T-helper 17 cell (primary cell): ENCODE measurements at places on chromosomes 13 and 19.

GRCh38 chr19:2270423-2271233, 11.3 kb downstream of the PEAK3 start:
- DNase-seq, result peak; percentile 53

DNA sequence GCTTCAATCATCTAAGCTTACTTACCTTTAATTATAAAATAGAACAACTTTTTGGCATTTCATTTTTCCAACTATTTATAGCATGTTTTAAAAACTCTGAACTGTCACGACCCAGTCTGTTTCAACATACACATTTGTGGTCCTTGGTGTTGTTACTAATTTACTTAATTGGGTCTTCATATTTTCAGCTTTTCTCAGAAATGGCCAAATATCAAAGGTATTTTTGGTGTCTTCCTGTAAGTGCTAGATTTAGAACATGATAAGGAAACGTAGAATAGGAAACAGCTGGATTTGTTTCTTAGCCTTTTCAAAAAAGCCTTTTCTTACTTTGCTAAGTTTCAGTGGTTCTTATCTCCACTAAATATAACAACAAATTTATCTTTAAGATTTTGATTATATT, 11.4 kb downstream of the LPAR6 start:
- DNase-seq, result no peak

GRCh38 chr13:49146950-49147355, 73.2 kb upstream of the MLNR start:
- no peak for DNase-seq

DNA sequence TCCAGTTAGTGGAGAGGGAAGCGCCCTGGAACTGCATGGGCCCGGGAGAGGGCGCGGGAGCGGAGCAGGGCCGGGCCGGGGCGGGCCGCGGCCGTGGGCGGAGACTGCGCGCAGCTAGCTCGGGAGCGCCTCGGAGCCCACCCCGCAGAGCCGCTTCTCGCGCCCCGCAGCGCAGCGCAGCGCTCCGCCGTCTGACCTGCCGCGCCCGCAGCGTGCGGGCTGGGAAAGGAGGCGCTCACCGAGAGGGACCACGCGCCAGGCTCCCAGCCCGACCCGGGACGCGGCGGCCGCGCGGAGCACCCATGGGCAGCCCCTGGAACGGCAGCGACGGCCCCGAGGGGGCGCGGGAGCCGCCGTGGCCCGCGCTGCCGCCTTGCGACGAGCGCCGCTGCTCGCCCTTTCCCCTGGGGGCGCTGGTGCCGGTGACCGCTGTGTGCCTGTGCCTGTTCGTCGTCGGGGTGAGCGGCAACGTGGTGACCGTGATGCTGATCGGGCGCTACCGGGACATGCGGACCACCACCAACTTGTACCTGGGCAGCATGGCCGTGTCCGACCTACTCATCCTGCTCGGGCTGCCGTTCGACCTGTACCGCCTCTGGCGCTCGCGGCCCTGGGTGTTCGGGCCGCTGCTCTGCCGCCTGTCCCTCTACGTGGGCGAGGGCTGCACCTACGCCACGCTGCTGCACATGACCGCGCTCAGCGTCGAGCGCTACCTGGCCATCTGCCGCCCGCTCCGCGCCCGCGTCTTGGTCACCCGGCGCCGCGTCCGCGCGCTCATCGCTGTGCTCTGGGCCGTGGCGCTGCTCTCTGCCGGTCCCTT, at the start of gene MLNR:
Gene MLNR, plus strand, starts transcription at position 303 of the 820 bp plus-strand sequence. Its CDS starts 0 bp downstream, at position 303.
- DNase-seq, result peak; percentile 17

GRCh38 chr13:51153527-51153926, 42.5 kb upstream of the C13orf42 start:
- no peak for DNase-seq

- no peak for DNase-seq
Measured at GRCh38 chr13:44089452-44089851, 209.7 kb downstream of the LACC1 start.

DNA sequence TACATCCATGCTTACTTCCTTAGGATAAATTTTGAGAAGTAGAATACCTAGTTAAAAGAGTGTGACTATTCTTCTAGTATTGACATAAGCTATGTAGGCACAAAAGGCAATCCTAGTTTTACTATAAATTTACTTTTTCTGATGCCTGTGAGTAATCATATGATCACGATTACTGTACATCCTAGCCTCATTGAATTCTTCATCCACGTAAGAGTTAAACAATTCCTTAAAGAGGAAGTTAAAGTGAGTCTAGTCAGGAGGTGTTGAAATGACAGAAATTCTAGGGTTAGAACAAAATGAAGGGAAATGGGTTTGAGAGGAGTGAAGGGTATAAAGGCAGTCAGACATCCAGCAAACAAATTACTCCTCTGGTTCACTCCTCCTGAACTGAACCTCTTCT, at the start of gene ACOD1:
Gene ACOD1, plus strand, starts transcription at position 363 of the 400 bp plus-strand sequence. CDS start 48 bp downstream, outside the sequence.
- DNase-seq, result no peak

GRCh38 chr19:17778251-17778967, 16.5 kb upstream of the B3GNT3 start:
- DNase-seq, result no peak

DNA sequence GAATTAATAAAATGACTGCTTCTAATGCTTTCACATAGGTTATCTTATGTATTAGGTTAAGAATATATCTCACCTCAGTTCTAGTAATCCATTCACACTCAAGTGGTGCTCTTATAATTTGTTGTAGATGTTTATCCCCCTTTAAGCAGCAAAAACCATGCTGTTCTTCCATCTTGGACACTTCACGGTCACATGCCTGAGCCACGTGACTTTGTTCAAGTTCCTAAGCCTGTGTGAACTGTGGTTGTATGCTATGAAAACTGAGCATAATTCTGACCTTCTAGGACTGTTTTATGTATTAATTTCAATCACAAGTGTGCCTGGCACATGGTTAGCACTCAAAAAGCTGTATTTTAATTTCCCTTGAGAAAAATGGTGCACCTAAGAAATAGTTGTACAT, 41.2 kb upstream of the STARD13 start:
- DNase-seq, result no peak

DNA sequence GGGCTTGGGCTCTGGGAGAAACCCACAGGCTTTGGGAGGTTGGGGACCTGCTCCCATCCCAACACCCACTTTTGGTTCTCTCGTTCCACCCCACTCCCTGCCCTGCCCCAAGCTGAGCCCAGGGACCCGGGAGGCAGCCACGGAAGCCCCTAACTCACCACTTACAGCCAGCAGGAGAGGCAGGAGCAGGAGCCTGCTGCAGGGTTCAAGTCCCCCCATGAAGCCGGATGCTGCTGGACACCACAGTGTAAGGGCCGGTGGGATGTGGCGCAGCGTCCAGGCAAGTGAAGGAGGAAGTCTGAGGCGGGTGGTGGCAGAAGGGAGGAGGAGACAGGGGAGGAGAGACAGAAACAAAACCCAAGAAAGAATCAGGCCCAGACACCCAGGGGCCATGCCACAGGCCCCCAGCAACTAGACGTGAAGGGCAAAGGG, at the start of gene TYROBP:
Gene TYROBP, minus strand, starts transcription at position 286 of the 432 bp plus-strand sequence. Its CDS starts 67 bp downstream, at position 219.
- no peak for DNase-seq

DNA sequence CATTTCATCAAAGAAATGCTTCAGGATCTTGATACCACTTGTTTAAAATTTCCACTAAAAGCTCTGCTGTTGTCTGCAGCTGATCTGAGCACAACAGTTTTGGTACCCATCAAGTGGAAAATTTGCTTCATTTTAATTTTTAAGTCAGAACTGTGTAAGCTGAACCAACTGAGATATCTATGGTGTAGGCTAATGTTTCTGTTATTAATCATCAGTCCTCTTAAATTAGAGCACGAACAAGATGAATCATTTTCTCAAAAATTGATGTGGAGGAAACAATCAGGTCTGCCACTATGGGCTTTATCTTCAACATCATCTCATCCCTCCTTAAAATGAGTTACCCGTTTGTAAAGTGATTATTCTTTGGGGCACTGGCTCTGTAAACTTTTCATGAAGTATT, 221.5 kb upstream of the NBEA start:
- DNase-seq, result no peak

- no peak for DNase-seq
Measured at GRCh38 chr13:30186634-30187415, 120.5 kb downstream of the KATNAL1 start.

DNA sequence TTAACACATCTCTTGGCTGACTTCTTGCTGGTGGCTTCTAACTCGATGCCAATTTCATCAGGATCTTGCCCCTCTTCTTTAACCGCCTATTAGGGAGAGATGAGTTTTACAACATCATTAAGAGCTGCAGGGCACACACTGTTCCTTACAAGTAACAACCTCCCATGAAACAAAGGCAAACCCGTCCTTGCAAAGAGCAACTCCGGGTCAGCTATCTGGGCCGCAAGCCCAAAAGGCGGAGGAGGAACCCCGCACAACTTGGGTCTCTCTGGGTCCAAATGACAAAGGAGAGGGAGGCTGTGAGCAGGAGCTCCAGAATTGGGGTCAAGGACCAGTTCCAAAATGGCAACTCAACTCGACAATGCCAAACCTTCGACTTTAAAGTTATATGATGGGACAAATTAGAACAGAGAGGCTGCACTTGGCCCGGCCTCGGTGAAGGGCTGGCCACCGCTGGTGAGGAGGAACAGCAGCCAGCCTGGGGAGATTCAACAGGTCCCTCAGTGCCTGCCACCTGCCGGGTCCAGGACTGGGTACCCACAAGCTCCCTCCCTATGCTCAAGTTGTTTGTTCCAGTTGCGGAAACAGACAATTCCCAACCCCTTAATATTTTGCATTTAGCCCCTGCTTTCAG, 1.1 kb downstream of the SAFB2 start:
- no peak for DNase-seq

DNA sequence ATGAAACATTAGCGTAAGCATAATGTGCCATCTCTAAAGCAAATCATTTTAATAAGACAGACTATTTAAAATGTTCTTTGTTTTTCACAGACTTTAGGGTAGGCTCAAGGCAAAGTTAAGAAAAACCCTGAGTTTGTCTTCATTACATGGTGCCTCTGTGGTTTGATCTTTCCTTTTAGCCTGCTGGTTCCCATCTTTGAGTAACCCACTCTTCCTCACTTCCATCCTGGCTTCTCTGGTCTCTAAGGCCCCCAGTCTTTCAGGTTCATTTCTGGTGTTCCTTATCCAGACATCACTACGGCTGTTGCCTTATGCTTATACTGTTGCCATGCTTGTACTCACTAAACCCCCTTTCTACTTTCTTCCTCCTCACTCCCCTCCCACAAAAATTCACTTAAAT, 38.4 kb downstream of the DACH1 start:
- DNase-seq, result no peak

DNA sequence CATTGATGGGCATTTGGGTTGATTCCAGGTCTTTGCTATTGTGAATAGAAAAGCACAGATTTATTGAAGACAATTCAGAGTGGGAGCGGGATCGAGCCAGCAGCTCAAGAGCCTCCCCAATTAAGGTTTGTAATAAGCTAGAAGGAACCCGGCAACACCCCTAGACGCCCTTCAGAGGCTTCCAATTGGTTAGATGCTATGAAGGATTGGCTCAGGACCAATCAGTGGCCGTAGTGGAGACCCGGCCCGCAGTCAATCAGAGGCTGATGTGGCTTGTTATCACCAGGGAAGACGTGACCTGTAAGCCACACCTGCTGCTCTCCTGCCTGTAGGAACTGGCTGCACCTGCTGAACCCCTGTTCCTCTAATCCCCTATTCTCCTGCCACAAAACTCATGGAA, 14.6 kb downstream of the SIGLEC11 start:
- DNase-seq, result no peak
